HS-27A (cell line): ENCODE measurements at places on chromosomes 2 and 18.

DNA sequence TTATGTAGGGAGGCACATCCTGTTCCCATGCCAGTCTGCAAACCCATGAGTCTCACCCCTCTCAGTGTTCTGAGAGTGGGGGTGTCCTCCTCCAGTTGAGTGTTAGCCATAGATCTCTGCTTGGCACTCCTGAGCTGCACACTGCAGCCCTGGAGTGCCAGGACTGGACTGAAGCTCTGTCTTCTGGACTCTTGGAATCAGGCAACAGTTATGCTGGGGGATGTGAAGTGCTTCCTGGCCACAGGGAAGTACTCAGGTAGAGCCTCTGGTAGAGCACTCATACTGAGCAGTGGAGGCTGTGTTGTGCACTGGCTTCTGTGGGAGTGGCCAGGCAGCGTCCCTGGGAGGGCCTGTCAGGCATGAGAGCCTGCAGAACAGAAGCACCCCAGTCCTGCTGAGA is 43.0 kb downstream of the SERPINB7 start:
- DNase-seq, result no peak

GRCh38 chr18:50507120-50507590 is 52.7 kb upstream of the MAPK4 start:
- no peak for DNase-seq

GRCh38 chr2:186503827-186504606 is 18.0 kb downstream of the ZC3H15 start:
- no peak for DNase-seq

DNA sequence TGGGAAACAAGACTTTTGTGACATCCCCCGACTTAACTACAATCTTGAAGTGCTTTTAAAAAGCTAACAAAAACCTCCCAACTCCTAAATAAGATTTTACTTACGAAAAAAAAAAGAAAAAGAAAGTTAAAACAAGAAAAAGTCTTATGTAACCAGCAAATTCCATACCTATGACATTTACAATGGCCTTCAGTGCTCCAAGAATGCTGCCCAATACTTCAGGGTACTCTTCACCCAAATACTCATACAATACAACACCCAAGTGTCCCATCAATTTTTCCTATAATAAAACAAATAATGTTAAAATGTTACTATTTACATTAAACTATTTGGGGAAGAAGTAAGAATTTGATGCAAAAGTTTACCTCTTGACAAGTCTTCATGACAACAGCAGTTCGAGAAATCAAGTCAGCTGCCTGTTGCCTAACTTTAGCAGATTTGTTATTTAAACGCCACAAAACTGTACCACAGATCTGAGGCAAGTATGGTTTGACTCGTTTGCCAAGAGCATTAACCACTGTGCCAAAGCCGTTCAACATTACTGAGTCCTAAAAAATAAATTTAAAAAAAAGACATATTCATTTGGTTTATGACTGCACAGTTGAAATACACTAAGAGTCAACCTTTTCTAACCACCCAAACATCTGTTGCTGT is 34.8 kb downstream of the SF3B1 start:
- DNase-seq, result no peak

DNA sequence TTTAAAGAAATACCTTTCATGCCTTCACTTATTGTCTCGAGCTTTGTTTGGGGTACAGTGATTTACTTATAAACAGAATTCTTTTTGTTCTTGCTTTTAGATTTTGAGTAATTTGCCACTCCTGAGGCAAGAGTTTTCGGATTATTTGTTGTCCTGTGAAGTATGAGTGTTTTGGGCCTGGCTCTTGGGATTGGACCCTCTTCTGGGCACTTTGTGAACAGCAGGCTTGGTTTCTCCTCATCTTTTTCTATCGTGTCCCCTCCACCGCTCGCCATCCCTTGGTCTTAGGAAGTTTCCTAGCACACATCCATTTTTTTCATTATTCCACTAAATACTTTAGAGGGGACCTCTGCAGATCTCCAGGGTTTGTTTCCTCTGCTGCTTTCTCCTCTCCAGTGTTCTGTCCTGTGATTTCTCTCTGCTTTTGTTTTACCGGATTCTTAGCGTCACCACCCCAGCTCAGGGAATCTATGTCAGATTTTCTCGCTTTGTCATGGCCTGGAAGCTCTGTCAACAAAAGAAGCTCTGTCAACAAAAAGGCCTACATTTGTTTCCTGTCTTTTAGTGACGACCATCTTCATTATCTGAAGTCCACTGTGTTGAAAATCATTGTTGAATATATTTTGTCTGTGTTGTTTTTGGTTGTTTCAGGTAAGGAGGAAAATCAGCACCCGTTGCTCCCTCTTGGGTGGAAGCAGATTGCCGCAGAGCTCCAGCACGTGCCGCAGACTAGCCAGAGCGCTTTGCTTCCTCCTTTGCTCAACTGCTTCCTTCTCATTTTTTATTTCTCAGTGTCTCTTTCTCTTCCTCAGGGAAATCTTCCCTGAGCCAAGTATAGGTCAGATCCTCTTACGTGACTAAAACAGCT is 27.8 kb downstream of the ANKRD62 start:
- DNase-seq, result no peak
